ENCODE measurements at places on chromosomes 7 and 10.

DNA sequence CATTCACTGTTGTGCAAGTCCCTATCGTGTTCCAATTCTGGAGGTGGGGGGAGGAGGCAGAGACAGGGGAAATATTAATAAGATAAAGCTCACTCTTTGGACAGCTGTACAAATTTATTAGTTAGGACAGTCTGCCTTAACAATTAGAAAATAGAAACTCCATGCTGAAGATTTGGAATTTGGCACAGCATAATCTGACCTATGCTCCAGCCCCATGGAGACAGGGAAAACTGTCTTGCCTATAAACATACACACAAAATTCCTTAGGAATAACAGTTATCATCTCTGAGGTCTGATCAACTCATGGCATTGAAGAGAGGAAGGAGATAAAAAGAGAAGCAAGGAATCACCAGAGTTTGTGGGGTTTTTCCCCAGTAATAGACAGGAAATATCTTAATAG lies 335.4 kb upstream of the MEOX2 start:
- DNase-seq: no peak

- DNase-seq: no peak
Observed at GRCh38 chr10:12795315-12796110, 206.0 kb downstream of the CCDC3 start.

GRCh38 chr10:31926765-31927564 lies 1.7 kb downstream of the ARHGAP12 start:
- no peak for DNase-seq

GRCh38 chr10:7340179-7340874 lies 70.5 kb downstream of the SFMBT2 start:
- DNase-seq: no peak

GRCh38 chr10:101223274-101224059 lies 5.8 kb downstream of the LBX1 start:
- DNase-seq: no peak

GRCh38 chr7:66189695-66190503 lies 15.2 kb upstream of the TPST1 start:
- no peak for DNase-seq

GRCh38 chr10:64648915-64649314 lies 1127.7 kb downstream of the REEP3 start:
- DNase-seq: no peak

- no peak for DNase-seq
Observed at GRCh38 chr7:3180604-3181003, 120.4 kb upstream of the SDK1 start.

GRCh38 chr10:11144626-11145494 lies 127.2 kb downstream of the CELF2 start:
- DNase-seq: no peak

GRCh38 chr10:110304394-110304779 lies 333 bp downstream of the SMNDC1 start:
- DNase-seq: no peak

DNA sequence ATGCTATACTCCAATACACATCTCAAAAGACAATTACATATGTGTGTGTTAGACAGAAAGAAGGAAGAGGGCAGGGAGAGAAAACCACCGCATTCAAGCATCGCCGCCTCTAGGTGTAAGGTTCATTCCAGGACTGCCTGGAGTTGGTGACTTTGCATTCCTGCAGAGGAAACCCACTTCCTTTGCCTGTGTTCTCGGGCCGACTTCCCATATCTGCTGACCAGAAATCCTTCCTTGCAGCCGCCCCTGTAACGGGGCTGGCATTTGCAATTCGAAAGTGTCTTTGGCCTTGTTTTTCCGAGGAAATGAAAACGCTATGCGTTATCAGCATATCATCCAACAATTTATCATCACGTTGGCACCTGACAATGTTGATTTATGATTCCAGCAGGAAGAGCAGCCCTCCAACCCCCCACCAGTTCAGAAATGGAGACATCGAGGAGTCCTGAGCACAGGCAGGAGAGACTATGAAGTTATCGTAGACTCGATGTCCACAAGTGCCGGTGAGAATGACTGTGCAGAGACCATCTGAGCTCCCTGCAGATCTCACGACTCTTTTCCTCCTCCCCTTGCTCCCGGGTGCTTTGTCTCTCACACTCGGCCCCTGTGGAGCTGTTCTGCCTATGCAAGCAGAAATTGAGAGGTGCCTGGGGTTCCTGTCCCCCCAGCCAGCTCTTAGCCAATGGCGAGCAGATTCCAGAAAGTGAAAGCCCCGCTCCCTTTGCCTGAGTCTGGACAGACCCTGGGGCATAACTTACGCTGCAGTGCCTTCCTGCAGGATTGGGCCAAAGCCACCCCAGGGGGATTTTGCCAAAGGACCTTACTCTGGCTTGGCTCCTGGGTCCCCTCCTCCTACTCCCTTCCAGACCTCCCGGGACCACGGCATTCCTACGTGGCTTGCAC lies 68.9 kb upstream of the FOXK1 start:
- no peak for DNase-seq

DNA sequence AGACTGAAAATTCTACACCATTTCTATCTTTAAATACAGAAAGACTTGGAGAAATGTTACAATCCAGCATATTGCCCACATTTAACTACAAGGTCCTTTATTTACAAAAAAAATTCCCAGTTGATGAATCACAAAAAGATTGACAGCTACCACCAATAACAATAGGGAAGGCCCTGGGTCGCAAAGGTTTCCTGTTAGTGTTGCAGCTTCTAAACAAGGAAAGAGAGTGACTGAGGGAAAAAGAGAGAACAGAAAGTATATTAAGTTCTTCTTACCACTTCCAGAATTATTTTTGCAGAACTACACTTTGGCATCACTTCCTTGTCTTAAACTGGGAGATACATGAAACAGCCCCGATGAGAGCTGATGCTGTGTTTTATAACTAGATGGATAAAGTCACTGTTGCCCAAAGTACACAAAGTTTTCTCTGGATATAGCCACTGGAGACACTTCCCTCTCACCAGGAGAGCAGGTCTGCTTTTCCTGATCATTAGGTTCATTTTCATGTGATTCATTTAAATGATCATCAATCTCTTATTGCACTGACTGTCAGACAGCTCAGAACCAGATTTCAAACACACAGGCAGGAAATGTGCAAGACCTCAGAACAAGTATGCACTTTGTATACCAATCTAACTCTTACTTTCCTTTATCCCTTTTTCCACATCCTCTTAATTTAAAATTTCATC lies 57.0 kb downstream of the SHTN1 start:
- DNase-seq: no peak

GRCh38 chr7:150753826-150754603 lies 16.8 kb downstream of the GIMAP5 start:
- DNase-seq: no peak

- DNase-seq: no peak
Observed at GRCh38 chr7:121521711-121522400, 125.7 kb upstream of the FAM3C start.
